ENCODE measurements at places on chromosomes 2 and 18.

GRCh38 chr2:97210325-97210724 lies 97.4 kb downstream of the ANKRD36 start:
- no peak for DNase-seq

DNA sequence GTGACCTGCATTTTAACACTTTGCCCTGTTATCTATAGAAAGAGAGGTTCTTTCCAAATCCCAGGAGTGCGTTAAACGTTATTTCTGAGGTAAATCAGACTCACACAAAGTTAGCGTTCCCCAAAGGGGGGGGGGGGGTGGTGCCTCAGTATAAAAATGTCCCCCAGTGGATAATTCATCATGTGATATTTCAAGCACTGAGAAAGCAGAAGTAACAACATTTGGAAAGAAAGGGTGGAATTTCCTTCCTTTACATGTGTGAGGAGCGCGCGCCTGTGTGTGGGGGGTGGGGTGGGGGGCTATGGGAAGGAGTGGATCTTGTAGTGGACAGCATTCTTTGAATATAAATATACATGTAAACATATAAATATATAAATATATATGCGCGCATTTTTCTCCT lies 630.9 kb downstream of the NYAP2 start:
- DNase-seq: no peak

- no peak for DNase-seq
Measured at GRCh38 chr2:119116411-119117295, 41.9 kb downstream of the C1QL2 start.

GRCh38 chr2:219611866-219612576 lies 14.4 kb downstream of the STK11IP start:
- no peak for DNase-seq

- DNase-seq: no peak
Measured at GRCh38 chr2:214591366-214591765, 180.5 kb downstream of the VWC2L start.

GRCh38 chr2:116319935-116320334 lies 1494.6 kb upstream of the DDX18 start:
- DNase-seq: no peak
